Cardiac fibroblast (primary cell): ENCODE measurements at places on chromosomes 1 and 21.

- no peak for DNase-seq
Measured at GRCh38 chr1:224938652-224939051, 9.2 kb downstream of the DNAH14 start.

GRCh38 chr1:77287535-77287934 lies 5.7 kb downstream of the AK5 start:
- no peak for DNase-seq

- peak; percentile 66 for DNase-seq
Measured at GRCh38 chr1:223748773-223749733, 36.7 kb downstream of the CAPN2 start.

GRCh38 chr1:38528623-38529022 lies 330.9 kb downstream of the RRAGC start:
- DNase-seq = no peak

DNA sequence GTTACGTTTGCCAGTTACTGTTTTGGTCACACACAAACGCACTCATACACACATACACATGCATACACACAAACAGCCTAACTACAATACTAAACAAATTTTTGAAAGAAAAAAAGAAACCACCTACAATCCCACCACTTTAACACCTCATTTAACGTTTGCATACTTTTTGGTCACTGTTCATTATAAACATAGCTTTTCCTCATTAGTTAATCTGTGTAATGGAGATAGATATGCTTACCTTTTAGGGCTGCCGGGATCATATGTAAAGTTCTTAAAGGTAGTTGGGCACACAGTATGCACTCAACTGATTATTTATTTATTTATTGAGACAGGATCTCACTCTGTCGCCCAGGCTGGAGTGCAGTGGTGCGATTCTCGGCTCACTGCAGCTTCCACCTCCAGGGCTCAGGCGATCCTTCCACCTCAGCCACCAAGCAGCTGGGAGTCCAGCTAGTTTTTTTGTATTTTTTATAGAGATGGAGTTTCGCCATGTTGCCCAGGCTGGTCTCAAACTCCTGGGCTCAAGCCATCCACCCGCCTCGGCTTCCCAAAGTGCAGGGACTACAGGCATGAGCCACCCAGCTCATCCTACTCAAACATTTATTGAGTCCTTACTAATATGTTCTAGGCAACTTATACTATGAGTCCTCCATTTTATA lies 677 bp upstream of the BCL10 start:
- no peak for DNase-seq

DNA sequence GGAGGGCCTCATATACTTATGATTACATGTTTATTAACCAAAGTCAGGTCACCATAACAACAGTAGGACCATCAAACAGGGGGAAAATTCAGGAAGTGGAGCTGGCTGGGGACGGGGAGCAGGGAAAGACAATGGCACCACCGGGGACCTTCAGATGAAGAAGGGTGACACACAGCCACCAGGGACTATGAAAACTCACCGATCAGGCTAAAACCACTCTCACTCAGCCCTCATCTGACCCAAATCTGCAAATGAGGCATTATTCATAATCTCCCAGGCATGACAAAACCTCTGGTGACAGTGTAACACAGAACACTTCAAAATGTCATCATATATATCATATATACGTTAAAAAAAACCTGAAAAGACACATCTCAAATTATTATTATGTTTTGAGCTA lies 11.2 kb downstream of the MKNK1 start:
- DNase-seq = no peak

GRCh38 chr1:22625262-22625925 lies 11.0 kb upstream of the C1QA start:
- no peak for DNase-seq

GRCh38 chr1:110508028-110508940 lies 10.7 kb downstream of the KCNA10 start:
- peak; percentile 40 for DNase-seq

- DNase-seq = no peak
Measured at GRCh38 chr1:81499487-81499886, 301.2 kb upstream of the ADGRL2 start.

- no peak for DNase-seq
Measured at GRCh38 chr21:31658053-31658452, 1.4 kb upstream of the SOD1 start.

GRCh38 chr1:2492091-2492490 lies 16.0 kb downstream of the PLCH2 start:
- no peak for DNase-seq

GRCh38 chr21:15058854-15059263 lies 5.9 kb downstream of the NRIP1 start:
- peak; percentile 44 for DNase-seq

DNA sequence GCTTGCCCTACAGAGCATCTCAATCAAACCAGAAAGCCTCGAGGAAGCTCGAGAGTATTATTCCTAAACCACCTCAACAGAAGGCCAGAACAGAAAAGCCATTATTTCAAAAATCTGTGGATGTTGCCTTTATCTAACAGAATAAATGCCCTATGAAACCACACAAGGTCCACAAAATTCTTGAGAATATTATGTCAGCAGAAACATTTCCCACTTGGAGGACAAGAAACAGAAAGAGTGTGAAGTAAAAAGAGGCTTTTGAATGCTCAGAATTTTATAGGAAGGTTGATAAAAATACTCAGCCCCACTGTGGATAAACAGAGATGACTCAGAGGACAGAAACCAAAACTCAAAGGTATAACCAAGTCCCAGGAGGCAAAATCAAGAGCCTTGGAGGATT lies 146.4 kb upstream of the LRRC7 start:
- DNase-seq = no peak

GRCh38 chr1:239219679-239220078 lies 166.7 kb upstream of the CHRM3 start:
- DNase-seq = no peak

GRCh38 chr1:14773396-14774025 lies 175.0 kb downstream of the KAZN start:
- DNase-seq = no peak

DNA sequence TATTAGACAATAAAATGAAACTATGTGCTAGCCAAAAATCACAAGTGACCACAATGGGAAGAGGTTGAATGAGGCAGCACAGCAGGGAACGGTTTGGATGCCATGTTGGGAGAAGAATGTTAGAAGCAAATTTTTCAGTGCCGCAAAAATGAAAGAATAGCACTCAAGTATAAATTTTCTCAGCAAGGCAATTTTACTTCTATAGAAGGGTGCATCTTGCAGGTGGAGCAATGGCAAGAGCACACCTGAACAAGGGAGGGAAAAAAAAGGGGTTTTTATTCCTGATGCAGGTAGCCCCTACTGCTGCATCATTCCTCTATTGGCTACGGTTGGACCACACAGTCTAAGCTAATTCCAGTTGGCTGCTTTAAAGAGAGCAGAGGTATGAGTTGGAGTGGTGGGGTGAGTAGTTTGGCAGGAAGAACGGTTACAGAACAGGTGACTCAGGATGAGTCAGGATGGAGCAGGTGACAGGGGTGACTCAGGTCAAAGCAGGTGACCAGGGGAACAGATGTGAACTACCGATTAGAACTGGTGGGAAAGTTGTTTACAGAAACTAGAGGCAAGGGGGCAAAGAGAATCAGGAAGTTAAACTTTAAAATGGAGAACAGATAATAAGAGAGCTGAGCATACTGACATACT lies 301.1 kb upstream of the NRIP1 start:
- no peak for DNase-seq

GRCh38 chr1:185398599-185398998 lies 81.6 kb upstream of the IVNS1ABP start:
- no peak for DNase-seq

GRCh38 chr1:159936273-159936904 lies 9.0 kb downstream of the IGSF9 start:
- DNase-seq = peak; percentile 64

GRCh38 chr1:230280054-230280795 lies 145.9 kb downstream of the PGBD5 start:
- DNase-seq = no peak

GRCh38 chr1:172354291-172355274 lies 65.9 kb upstream of the C1orf105 start:
- no peak for DNase-seq

GRCh38 chr1:242089911-242090310 lies 91.0 kb upstream of the MAP1LC3C start:
- DNase-seq = no peak

DNA sequence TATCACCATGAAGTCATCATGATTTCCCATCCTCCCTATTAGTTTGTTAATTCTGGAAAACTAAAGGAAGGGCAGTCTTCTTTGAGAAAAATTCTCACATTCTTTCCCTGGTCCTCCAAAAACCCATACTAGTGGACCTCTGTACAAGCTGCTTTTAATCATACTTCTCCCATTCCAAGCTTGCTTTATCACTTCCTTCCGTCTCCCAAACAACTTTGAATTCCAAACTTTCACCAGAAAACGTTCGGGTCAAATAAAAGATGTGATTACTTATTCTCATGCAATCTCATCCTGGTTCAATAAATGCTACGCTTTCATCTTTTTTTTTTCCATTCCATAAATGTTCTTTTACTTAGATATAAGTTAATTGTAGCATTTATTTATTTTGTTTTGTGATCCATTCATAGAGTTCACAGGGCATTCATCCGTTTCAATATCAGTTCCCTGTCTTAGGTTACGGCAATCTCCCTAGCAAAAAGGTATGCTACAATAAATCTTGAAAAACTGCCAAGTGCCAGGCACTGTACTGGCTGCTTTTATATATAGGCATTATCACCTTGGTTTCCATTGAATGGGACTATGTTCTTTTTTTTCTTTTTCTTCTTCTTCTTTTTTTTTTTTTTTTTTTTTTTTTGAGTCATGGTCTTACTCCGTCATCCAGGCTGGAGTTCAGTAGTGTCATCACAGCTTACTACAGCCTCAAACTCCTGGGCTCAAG lies 100.2 kb upstream of the GREM2 start:
- no peak for DNase-seq

DNA sequence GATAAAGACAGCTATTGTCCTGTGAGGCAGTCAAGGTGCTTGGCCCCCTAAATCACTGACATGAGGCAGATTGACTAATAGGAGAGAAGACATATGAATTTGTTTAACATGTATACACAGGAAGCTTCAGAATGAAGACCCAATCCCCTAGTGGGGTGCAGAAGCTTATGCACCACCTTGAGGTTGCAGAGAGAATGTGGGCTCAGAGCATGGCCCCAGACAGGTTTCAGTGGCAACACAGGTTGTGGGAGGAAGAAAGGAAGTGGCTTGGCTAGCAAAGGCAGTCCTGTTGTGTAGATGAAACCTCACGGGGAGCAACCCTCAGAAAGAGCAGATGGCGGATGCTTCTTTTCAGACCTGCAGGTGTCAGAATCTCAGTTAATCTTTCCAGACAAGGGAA lies 37.0 kb upstream of the PARP1 start:
- no peak for DNase-seq

DNA sequence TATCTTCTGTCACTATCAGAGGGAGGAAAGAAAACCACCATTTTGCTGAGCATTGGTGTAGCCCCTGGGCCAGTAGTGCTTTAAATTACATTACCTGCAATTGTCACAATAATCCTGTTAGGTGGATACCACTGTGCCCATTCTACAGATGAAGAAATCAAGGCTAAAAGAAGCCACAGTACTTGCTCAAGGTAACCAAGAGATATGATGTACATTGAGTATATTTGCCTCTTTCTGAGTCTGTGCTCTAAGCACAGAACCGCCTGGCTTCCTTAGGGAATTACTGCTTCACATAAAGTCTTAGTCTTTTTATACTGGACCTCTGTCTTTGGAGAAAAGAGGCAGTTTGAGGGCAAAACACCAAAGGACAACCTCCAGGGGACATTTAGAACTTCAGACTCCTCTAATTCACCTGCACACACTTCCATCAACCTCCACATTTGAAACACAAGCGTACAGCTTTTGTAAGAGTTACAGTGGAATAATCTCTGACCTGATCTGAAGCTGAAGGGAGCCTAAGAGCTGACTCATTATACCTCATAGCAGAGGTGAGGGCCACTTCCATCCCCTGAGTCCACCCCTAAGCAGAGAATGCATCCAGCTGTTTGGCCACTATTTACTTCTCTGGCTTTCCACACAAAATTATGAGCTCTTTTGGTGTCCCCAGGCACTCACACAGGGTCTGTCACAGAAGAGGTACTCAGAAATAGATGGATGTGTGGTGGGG lies 61.8 kb downstream of the PLPP3 start:
- DNase-seq = no peak

- no peak for DNase-seq
Measured at GRCh38 chr1:215923129-215923824, 356.2 kb downstream of the KCTD3 start.

- DNase-seq = no peak
Measured at GRCh38 chr1:153434746-153435455, 18.6 kb downstream of the S100A7A start.

DNA sequence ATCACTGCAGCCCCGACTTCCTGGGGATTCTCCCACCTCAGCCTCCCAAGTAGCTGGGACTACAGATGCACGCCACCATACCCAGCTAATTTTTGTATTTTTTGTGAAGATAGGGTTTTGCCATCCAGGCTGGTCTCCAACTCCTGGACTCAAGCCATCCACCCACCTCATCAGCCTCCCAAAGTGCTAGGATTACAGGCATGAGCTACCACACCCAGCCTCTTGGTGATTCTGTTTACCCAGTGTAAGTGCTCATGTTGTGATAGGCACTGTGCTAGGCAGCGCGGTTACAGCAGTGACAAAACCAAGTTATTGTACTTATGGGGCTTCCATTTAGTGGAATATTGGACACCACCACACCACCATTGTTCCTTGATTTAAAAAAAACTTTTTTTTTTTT lies 9.7 kb upstream of the STX12 start:
- DNase-seq = no peak

GRCh38 chr1:24915816-24916602 lies 14.1 kb downstream of the RUNX3 start:
- DNase-seq = no peak

- DNase-seq = peak; percentile 45
Measured at GRCh38 chr1:121443001-121443540, 258.3 kb downstream of the SRGAP2C start.

DNA sequence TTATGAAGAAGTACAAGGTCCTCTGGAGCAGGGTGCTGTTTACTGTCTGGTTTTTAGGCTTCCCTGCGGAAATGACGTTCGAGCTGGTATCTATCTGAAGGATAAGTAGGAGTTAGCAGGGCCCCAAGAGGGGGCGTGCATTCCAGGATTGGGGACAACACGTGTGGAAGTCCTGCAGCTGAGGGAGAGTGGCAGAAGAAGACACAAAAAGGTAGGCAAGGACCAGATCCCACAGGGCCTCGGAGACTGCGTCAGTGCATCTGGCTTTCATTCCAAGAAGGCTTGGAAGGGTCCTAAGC lies 5.9 kb downstream of the RIMS3 start:
- DNase-seq = no peak
